ENCODE measurements at places on chromosomes 16 and 17. TPM values are rescaled to one million over a fixed set of nuclear protein-coding genes. Genes with fewer than 3 reads are reported as not detected.

The C16orf74 gene
- total RNA-seq: 8.2 TPM

The APOBR gene
- not detected for total RNA-seq

The SGCA gene
- not detected for total RNA-seq

GRCh38 chr17:77606146-77606864 lies 352.2 kb upstream of the TNRC6C start:
- DNase-seq: no peak

- no peak for DNase-seq
These were observed 54.9 kb downstream of the ABCC1 start for GRCh38 chr16:16004314-16004749.

GRCh38 chr17:42363767-42364585 lies 24.3 kb downstream of the STAT3 start:
- no peak for DNase-seq

- no peak for DNase-seq
These were observed 172.0 kb upstream of the CIBAR2 start for GRCh38 chr16:85284141-85284817.

Measured in epithelial cell of proximal tubule (primary cell).